ENCODE measurements at places on chromosomes 7 and 10.

DNA sequence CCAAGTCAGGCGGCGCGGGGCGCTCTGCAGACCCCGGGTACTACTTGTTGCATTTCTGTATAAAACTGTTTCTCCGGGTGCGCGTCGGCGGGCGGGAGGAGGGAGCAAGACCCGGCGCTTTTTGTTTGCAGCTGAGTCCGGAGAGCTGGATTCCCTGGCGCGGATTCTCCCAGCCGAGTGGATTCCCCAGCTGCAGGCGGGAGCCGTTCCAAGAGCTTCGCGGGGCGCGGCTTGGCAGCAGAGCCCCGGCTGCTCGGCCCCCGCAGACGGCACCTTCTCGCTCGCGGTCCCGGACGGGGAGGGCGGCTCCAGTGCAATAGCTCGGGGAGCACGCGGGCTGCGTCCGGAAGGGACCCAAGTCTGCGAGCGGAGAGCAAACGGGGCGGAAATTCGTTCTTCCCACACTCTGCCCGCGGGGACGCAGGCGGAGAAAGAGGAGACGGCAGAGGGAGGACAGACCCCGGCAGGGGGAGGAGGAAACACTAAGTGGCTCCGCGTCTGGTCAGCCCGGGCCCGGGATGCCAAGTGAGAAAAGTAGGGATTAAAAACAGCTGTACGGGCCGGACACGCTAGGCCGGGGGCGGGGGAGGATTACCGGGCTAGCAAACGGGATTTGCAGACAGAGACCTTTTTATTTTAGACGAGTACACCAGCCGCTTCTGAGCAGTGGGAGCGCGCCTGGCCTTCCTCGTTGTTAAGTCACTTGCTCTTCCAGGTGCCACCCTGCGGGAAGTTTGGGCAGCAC is at the start of gene TRIL:
Gene TRIL (minus strand): TSS at position 96 of the 745 bp plus-strand sequence. CDS start 284 bp downstream, outside the sequence.
- no peak for DNase-seq

DNA sequence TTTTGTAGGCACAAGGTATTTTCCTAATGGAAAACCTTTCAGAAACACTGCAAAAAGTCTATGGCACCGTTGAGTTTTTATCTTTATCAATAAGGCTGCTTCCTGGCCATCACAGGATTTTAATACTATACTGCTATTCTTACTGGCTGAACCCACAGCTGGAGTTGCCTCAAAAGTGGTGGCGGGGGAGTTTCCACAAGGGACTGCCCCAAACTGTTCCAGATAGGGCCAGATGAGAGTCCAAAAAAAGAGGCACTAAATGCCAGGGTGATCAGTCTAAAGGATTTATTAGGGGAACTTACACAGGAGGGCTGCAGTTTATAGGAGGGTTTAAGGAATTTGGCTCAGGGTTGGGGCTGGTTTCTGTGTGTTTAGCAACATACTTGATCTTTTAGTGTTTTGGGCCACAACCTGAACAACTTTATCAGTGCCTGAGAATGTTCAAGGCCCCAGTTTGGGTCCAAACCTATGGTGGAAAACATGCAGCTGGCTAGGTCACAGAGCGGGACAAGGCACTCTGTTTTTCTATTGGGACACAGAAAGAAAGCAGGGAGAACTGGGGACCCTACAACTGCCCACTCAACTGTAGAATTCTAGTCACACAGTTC is 41.4 kb downstream of the STAM start:
- DNase-seq: no peak

GRCh38 chr7:91519241-91520158 is 255.3 kb downstream of the FZD1 start:
- no peak for DNase-seq

- no peak for DNase-seq
Observed at GRCh38 chr7:111529507-111530355, 32.6 kb downstream of the IMMP2L start.

- DNase-seq: no peak
Observed at GRCh38 chr7:98687111-98687751, 70.1 kb downstream of the NPTX2 start.
